ENCODE measurements at places on chromosomes 1 and 21.

GRCh38 chr1:53732912-53733317 lies 6.0 kb downstream of the GLIS1 start:
- peak; percentile 75 for DNase-seq

GRCh38 chr1:103937763-103938357 lies 188.2 kb downstream of the AMY1C start:
- no peak for DNase-seq

- DNase-seq = peak; percentile 63
Measured at GRCh38 chr1:52059321-52059720, 3.2 kb downstream of the BTF3L4 start.

DNA sequence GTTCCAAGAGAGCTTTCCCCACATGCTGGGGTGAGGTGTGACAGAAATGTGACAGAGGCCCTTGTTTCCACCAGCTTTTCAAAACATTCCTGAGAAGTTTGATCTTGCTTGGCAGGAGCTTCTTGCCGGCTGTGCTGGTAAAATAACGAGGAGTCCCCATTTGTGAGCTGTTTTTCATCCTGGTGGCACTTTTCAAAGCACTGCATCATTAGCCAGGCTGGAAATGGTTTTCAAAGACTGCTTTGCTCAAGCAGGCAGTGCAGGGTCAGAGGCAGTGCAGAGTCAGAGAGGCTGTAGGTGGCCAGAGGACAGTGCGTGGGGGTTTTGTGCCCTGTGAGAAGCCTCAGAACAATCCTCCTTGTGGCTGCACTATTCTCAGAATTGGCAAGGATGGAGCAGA lies 75.8 kb upstream of the KCNA3 start:
- DNase-seq = no peak

- no peak for DNase-seq
Measured at GRCh38 chr1:14499312-14500040, 99.0 kb upstream of the KAZN start.

GRCh38 chr1:81553503-81553902 lies 247.2 kb upstream of the ADGRL2 start:
- DNase-seq = no peak

DNA sequence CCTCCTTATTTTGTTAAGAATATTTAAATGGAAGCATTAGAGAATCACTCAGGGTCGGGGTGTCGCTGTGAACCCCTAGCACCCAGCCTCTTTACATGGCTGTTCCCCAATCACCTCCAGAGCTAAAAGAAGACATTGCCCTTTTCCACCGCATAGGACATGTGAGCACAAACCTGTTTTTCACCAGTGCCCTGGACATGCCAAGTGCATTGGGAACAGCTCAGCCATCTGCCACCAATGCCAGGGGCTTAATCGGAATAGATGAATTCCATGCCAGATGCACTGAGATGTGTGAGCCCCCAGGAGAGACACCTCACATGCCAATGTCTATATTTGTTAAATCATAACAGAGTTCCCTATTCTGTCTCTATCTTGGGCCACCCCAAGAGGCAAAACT lies 33.3 kb downstream of the EIF2D start:
- no peak for DNase-seq

DNA sequence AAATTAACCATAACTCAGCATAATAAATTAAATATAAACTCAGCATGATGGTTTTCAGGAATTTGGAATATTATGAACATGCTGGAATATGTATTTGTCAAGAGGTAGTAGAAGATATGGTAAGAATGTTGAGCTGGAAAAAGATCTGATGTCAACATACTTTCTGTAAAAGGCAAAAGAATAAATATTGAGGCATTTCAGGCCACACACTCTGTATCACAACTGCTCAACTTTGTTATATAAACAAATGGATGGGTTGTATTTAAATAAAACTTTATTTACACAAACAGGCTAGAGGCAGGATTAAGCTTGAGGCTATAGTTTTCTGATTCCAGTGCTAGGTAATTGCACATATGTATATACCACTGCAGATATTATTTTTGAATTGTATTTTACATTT lies 1409.4 kb downstream of the MRPL39 start:
- no peak for DNase-seq

- peak; percentile 85 for DNase-seq
Measured at GRCh38 chr1:9724706-9725476, 73.4 kb downstream of the PIK3CD start.

DNA sequence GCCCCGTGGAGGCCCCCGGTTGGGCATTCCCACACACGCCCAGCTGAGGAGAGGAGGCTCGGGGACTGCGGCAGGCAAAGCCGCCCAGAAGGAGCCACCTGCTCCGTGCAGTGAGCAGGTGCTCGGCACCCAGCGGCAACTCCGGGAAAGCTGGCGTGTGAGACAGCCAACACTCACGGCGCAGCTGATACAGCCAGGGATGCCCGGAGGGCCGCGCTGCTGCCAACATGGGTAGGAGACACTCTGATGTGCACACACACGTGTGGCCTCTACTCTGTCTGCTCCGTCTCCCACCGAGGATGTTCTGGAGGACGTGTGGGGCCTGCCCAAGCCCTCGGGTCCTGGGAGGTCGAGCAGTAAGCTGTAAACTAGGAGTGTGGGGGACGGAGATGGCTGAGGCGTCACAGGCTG lies 12.9 kb downstream of the MORN1 start:
- no peak for DNase-seq

GRCh38 chr1:11772458-11772857 lies 10.5 kb downstream of the C1orf167 start:
- DNase-seq = no peak

- no peak for DNase-seq
Measured at GRCh38 chr1:87150143-87150542, 178.5 kb upstream of the LMO4 start.

GRCh38 chr1:171247501-171247900 lies 793 bp upstream of the FMO1 start:
- no peak for DNase-seq

DNA sequence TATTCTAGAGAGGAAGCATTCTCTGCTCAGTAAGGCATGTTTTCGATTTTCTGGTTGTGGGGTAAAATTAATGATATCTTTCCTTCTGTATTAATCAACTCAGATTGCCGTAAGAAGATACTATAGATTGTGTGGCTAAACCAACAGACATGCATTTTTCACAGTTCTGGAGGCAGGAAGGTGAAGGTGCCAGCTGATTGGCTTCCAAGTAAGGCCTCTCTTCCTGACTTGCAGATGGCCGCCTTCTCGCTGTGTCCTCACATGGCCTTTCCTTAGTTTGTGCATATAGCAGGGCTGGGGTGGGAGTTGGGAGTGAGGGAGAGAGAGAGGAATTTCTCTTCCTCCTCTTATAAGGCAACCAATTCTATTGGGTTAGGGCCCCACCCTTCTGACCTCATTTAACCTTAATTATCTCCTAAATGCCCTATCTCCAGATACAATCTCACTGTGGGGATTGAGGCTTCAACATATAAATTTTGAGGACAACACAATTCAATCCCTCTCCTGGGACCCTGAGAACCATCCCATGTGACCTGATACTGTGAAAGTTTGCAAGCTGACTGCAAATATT lies 52.3 kb upstream of the MRPS6 start:
- DNase-seq = no peak

DNA sequence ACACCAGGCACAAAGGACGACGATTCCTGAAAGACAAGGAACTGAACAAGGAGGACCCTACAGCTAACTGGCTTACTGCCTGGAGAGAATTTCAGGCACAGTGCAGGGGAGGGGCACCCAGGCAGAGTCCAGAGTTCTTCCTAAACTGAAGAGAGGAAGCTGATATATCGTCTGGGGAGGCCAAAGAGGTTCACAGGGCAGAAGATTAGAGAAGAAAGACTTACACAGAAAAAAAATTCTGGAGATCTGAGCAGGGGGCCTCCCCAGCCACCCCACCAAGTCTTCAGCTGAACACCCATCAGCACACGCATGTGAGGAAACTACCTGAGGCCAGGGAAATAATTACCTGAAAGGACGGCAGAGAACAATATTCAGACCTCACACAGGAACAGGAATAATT lies 24.6 kb downstream of the SORT1 start:
- DNase-seq = no peak

GRCh38 chr1:180724055-180724454 lies 92.2 kb downstream of the XPR1 start:
- DNase-seq = no peak

DNA sequence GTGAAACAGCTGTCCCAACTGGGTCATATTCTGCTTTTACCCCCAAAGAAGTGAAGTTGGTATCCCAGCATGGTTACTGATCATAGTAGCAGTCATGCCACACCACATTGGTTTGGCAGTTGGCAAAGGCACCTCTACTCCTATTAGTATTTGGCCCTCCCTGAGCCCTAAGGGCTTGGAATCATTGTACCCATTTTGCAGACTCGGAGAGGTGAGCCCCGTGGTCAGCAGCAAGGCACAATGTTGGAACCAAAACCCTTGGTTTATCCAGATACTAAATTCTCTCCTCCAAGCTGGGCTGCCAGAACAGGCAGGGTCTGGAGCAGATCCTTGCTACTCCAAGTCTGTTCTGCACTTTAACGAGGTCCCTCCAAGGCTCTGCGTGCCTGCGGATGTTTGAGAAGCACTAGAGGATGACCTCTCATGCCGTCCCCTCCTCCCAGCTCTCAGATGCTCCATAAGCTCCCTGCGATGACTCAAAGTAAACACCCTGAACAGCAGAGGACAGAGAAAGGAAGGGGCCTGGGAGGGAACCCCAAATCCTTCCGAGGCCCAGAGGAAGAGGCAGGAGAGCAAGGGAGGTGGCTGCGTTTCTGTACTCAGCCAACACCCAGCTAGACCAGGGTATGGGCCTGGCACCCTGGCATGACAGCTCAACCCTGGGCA lies 89.3 kb downstream of the PAX7 start:
- DNase-seq = no peak

DNA sequence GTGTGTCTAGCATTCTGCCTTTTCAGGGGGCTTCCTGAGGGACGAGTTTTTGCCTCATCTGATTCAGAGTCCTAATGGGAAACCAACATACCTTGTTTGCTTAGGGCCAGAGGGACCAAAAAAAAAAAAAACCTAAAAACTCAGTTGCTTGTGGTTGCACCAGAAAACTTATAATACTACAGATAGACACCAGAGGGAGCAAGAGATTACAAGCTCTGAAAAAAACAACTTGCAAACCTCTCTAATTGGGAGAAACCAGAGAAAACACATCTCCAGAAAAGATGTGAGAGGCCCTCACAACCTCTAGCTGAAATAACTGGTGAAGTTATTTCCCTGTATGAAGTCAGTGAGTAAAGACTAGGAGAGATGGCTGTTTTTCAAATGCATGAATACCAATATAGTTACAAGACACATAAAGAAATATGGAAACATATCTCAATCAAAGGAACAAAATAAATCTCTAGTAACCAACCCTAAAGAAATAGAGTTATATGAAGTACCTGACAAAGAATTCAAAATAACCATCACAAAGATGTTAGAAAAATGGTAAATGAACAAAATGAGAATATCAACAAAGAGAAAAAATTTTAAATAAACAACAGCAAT lies 233.7 kb upstream of the NFIA start:
- DNase-seq = peak; percentile 38

GRCh38 chr21:21007606-21008005 lies 9.4 kb downstream of the NCAM2 start:
- DNase-seq = no peak

- DNase-seq = no peak
Measured at GRCh38 chr1:55768327-55768952, 553.3 kb upstream of the USP24 start.

- DNase-seq = peak; percentile 19
Measured at GRCh38 chr1:197481101-197481500, 213.0 kb downstream of the CRB1 start.

Measured in AG08395 (cell line).